ENCODE measurements at places on chromosomes 6 and 20.

- DNase-seq, result no peak
These were observed 20.3 kb downstream of the CYB5R4 start for GRCh38 chr6:83879746-83880145.

- no peak for DNase-seq
These were observed 60.4 kb upstream of the RSPO3 start for GRCh38 chr6:127058027-127058426.

DNA sequence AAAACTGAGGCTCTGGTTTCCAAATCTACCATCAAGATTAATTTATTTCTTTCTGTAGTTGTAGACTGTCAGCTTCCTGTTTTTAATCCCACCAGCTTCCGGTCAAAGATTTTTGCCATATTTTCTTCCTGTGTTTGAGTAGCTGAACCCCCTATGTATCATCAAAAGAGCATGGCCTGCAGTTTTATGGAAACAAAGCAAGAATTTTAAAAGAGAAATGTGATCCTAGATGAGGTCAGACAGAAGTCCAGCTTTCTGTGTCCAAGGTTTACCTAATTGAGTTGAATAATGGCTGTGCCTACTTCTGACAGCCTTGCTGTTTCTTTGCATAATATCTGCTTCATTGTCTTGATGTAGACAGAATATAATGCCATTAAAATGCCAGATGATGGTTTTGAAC is 163.7 kb downstream of the CARMIL1 start:
- DNase-seq, result no peak

DNA sequence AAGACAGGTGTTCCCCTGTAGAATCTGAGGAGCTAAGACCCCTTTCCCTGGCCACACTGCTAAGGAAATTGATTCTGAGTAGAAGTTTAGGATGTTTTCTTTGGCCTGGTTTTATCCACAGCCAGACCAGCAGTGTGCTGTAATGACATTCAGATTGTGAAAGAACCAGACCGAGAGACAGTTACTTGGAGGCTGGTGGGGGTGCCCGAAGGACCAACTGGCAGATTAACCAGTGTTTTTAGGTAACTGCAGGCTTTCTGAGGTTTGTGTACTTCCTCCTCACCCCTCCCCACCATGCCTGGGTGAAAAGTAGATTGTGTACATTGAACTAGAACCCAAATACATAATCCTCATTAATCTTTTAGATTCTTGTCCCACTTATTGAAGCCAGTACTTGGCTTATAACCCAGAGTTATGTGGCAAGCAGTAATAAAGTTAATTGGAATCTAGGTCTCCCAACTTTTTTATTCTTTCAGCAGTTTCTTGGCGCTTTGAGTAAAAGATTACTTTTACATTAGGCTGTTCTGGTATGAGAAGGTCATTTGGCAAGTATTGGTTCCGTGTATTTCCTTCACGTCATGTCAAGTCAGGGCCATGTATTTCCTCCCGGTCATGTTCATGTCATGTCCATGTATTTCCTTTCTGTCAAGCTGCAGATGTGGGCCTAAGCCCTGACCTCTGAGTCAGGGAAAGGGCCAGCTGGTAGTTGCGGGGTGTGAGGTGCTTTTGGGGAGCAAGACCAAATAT is 93.7 kb downstream of the TCP11 start:
- peak; percentile 54 for DNase-seq

GRCh38 chr6:77092971-77093370 is 370.3 kb downstream of the HTR1B start:
- no peak for DNase-seq

DNA sequence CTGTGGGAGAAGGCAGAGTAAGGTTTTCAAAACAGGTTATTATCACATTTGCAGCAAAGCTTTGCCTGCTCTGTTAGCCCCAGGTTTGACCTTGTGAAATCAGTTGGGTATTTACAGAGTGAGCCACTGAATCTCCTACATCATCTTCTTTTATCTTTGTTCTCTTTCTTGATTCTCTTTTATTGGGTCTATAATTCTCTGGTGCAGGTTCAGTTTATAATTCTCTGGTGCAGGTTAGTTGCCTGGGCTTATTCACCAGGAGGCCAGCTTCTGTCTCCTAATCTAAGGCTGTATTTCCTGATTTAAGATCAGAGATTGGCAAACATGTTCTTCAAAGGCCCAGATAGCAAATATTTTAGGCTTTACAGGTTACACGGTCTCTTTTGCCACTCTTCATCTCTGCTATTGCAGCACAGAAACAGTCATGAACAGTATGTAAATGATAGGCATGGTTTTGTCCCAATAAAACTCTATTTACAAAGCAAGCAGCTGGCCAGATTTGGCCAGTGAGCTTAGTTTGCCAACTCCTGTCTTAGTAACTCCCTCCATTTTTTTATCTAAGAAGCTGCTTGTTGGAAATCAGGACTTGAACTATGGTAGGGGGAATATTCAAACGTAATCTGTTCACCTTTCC is 205.0 kb upstream of the RIMS1 start:
- no peak for DNase-seq

DNA sequence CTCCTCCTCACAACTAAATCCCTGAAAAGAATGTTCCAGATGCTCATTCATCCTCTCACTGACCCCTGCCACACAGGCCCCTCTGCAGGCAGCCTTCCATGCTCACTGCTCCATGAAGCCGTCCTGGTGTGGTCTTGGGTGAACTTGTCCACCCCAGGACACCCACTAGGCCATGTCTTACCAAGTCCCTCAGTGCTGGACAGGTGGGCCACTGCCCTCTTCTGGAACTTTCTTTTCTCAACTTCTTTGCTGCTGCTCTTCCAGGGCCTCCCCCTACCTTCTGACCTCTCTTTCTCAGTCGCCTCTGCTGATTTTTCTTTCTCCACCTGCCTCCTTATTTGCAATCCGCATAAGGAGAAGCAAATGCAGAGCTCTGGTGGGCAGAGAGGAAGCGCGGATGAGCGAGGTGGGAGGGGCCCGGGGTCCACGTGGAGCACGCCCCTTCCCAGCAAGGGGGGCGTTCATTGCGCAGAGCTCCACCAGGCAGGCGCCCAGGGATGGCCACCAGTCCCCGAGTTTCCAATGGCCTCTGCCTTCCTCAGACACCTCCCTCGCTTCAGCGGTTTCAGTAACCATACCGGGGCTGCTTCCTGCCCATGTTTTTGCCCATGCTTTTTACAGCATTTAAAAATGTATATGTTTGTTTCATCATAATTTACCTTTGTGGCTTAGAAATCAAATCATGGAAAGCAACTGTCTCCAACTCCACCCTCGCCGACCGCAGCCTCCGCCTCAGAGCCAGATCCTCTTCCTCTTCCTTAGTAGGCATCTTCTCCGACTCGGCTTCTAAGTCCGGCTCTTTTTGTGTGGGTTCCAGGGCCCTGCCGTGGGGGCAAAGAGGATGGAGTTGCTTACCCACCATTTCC is 129.6 kb downstream of the ZDHHC14 start:
- no peak for DNase-seq

All from right lung (tissue), 10 donors.